Testis (tissue), 5 donors: ENCODE measurements at places on chromosomes 1 and 21. TPM values are rescaled to one million over a fixed set of nuclear protein-coding genes. Genes with fewer than 3 reads are reported as not detected.

LRRC41 gene
- 136 TPM for total RNA-seq

TRAPPC3 gene
- total RNA-seq: 146 TPM

TMEM82 gene
- not detected for total RNA-seq

CLDN14 gene
- total RNA-seq: 0.31 TPM

GRCh38 chr1:100377590-100378361, 25.5 kb downstream of the CDC14A start:
- DNase-seq: no peak

- DNase-seq: no peak
Measured at GRCh38 chr1:55823541-55824250, 608.5 kb upstream of the USP24 start.

OR6N1 gene
- not detected for total RNA-seq

- peak; percentile 85 for DNase-seq
Measured at GRCh38 chr1:153532769-153533599, 2.8 kb downstream of the S100A6 start.

SPTA1 gene
- total RNA-seq: 3.4 TPM

C1orf226 gene
- total RNA-seq: 4.2 TPM

GRCh38 chr1:61561666-61562065, 163.3 kb downstream of the TM2D1 start:
- no peak for DNase-seq

DNA sequence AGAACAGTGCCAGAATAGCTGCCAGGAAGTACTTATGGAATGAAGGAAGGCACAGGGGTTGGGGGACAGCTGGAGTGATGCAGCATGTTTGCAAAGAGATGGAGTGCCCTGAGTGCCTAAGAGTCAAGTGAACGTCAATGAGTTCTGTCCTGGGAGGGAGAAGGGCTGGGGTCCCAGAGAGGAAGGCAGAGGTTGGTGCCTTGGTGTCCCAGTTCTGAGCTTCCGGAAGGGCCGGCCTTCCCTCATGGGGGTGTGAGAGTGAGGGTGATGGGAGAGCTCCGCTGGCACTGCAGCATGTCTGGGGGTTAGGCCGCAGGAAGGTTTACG, 17.6 kb downstream of the NES start:
- no peak for DNase-seq

DNA sequence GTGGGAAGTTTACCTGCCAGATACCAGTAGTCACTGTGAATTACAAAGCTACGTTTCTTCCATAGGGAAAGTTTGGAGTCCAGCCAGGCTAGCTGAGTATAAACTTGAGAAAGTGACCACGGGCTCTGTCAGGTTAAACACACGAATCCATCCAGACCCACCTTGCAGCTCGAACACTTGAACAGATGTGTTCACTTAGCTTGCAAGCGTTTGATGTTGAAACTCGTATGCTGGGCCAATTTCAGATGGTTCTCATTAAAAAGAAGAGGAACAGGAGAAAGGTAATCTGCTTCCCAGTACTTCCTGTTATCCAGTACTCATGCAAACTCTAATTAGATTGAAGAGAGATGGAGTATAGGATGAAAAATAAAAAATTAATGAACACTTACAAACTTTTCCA, 636.4 kb downstream of the SMYD3 start:
- no peak for DNase-seq

DNA sequence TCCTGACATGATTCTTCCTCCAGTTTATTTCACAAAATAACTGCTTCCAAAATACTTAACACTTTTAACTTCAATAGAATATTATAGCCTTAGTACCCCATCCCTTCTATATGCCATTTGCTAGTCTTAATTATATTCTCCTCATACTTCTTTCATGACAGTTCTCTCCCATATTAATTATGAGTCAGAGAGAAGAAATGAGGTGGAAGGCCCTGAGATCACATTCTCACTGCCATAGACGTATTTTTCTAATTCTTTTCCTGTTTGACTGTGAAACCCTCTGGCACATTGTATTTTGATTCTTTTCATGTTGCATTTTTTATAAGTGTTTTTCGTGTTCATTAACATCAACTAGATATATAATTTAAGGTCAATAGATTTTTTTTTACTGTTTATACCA, 88.4 kb downstream of the GTF2B start:
- DNase-seq: no peak

KCNA3 gene
- total RNA-seq: 6.7 TPM

DNA sequence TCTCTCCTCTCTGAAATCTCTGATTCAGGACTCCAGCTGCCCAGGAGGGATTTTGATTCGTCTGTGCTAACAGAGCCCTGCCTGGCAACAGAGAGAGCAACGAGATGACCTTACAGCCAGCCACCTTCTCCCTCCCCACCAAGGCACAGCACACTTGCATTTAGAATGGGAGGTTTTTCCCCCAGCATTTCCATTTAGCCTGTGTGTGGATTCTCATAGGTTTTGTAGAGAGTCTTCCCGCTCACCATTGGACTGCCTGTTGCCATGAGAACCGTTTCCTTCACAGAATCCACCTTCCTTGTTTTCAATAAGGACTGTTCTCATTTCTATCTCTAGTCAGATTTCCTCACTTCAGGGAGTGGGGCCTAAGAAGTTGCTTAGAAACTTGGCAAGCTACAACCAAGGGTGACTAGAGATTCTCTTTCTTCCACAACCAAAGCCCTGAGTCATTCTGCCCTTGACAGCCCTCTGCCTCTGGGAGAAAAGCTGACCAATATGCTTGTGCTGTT, 5.8 kb upstream of the IKBKE start:
- no peak for DNase-seq

GRCh38 chr1:29636936-29637335, 400.6 kb downstream of the PTPRU start:
- DNase-seq: no peak

DNA sequence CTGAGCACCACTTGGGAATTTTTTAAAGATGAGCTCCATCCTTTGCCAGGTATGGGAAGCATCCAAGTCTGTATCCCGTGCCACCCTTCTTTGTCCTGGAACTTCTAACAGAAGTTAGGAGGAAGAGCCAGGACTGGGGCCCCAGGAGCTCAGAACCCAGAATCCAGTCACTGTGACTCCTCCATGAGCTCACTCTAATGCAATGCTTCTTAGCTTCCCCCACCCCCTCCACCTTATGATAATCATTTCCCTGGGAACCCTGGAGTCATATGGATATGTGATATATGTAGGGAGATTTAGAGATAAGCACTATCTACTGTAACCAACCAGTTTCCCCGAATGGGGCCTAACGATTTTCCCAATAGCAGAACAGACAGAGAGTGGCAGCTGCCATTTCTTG, 758 bp upstream of the SPRR5 start:
- DNase-seq: no peak

UBIAD1 gene
- 29.3 TPM for total RNA-seq

KRTAP13-2 gene
- total RNA-seq: not detected

- no peak for DNase-seq
Measured at GRCh38 chr1:77434967-77435366, 153.1 kb downstream of the AK5 start.
